ENCODE measurements at places on chromosomes 7 and 10.

GRCh38 chr10:33087922-33088321, 129.9 kb upstream of the ITGB1 start:
- DNase-seq, result no peak

- no peak for DNase-seq
Observed at GRCh38 chr7:20153999-20154398, 63.2 kb downstream of the MACC1 start.

DNA sequence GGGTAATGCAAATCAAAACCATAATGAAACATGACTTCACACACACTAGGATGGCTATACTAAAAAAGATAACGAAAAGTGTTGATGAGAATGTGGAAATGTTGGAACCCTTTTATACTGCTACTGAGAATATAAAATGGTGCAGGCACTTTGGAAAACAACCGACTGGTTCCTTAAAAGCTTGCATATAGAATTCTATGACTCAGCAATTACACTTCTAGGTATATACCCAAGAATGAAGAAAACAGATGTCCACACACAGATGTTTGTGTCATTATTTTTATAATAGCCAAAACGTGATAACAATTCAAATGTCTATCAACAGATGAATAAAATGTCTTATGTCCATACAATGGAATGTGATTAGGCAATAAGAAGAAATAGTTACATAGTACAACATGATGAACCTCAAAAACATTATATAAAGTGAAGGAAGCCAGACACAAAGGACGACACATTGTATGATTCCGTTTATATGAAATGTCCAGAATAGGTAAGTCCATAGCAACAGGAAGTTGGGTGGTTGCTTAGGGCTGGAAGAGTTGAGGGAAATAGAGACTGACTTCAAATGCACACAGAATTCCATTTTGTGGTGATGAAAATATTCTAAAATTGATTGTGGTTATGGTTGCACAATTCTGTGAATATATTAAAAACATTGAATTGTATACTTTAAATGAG, 148.3 kb upstream of the PHYHIPL start:
- DNase-seq, result no peak

GRCh38 chr7:22727714-22728035, 675 bp downstream of the IL6 start:
- no peak for DNase-seq

- no peak for DNase-seq
Observed at GRCh38 chr10:91597197-91597881, 35.5 kb downstream of the PPP1R3C start.

DNA sequence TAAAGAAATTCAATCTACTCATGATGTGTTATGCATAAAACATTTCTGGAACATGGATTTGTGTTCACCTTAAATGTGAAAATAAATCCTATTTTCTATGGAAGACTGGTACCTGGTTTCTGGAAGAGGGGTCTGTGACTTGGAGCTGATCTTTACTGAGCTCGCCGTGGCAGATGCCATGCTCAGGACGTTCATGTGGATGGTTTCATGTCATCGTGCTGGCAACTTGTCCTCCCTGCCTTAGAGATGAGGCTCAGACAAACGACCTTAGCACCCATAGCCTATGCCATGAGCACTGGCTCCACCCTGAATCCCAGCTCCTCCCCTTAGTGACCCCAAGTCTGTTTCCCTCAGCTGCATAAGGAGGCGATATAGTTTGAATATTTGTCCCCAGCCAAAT, 7.3 kb downstream of the PPIF start:
- DNase-seq, result no peak

GRCh38 chr10:102770792-102771191, 27.0 kb downstream of the WBP1L start:
- no peak for DNase-seq

DNA sequence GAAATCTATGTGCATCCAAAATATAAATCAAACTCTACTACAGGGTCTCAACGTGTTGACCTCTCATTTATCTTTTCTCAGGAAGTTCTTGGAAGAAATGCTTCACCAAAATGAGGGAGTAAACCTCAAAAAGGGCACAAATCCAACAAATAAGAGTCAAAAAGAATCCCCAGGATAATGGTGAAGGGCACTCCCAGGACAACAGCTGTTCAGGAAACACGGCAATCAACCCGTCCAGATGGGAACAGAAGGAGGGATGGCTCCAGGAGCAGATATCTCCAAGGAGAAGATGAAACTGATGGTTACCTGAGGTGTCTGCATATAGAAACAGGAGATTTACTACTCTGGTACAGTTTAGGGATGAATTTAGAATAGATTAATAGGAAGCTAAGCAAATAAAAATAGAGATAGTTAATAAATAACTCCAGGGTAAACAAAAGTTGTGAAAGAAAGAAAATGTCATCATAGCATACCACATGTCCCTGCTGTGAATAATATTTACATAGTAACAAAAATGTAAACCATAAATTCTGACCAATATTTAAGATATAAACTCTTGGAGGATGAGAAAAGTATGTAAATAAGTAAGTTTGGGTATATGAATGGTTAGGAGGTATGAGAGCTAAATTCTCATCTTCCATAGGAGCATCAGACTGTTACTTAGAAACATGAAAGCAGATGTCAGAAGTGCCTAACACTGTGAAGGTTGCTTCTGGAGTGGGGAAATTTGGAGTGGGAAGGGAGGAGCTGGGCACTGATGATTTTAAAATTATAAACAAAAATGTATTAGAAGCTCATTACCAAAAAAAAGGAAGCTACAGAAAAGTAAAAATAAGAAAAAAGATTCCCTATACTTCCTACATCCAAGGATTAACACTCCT, 237.5 kb upstream of the HPS1 start:
- no peak for DNase-seq

DNA sequence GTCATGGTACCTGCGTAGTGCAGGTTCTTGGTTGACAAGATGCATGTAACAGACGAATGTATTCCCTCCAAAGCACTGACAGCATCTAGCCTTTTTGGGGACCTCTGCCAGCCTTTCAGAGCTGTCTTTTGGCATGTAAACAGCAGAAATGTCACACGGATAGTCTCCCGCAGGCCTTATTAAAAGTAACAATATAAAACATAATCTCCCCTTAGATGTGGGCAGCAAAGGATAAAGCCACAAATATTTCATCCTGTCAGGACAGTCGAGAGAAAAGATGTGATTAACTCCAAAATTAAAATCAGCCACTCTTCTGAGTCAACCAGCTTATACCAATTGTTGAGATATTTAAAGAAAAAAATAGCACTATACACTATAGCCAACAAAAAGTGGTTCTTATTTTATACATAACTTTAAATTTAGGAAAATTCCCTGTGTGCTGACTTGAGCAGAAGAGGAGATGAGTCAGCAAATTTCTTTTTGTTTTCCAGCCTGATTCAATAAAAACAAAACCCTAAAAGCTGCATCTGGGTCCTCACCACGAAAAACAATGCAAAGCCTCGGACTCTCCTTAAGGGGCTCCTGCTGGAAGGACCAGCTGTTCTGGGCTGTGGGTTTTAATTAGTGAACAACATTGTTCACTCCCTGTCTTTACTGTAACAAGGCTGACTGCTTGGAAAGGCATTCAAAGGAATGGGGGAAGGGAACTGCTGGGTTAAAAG, 240.2 kb downstream of the ADAM12 start:
- no peak for DNase-seq

DNA sequence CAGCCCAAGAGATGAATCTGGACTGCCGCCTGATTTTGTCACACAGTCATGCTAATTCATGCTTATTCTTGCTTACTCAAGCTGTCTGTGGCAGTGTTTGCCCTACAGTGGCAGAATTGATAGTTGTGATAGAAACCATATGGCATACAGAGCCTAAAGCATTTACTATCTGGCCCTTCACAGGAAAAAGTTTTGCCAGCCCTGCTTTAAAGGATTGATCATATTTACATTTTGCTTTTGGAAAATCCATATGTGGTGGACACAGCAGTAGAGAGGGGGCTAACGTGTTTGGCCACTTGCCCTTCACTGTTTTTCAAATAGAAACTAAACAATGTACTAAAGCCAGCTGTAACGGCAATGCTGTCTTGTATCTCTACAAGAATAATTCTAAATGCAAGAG, 974.0 kb upstream of the GHITM start:
- DNase-seq, result no peak

GRCh38 chr10:78703593-78703992, 365.2 kb upstream of the ZMIZ1 start:
- no peak for DNase-seq

- no peak for DNase-seq
Observed at GRCh38 chr7:135728136-135728669, at the start of gene SLC13A4. Gene SLC13A4 (minus strand): TSS chr7:135728186. CDS start chr7:135727496, 690 bp downstream.

DNA sequence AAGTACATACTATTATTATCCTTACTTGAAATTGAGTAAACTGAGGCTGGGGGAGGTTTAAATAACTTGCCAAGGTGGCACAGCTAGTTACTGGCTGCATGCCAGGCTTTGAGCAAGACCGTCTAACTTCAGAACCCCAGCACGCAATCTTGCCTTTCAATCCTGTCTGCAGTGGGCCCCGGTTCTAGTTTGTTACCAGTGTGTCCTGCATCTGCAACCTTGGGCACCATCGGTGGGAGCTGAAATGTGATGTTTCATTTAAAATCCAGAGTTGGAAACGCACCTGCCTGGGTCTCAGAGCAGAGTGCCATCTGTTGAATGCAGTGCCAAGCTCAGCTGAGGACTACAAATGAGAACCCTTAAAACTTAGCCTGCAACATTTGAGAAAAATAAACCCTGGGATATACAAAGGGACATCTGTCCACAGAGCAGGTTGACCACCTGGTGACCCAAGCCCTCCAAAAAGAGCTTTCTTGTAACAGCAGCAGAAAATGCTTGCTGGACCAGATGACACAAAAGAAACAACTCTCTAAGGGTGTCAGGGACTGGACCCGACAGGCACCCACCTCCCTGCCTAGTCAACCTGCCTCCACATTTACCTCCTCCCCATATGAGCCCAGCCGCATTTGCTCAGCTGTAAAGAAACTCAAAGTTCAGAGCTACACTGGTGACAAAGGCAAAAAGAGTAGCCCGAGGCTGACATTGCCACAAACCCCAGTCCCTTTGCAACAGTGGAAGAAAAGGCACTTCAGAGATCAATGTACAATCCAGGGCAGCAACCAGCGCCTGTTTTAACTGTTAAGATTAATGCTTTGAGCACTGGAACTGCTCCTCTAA, 1.7 kb downstream of the SH3PXD2A start:
- no peak for DNase-seq

GRCh38 chr7:17120756-17121155, 177.7 kb upstream of the AHR start:
- no peak for DNase-seq

GRCh38 chr7:151206914-151207313, 3.4 kb downstream of the H2BK1 start:
- DNase-seq, result no peak

- no peak for DNase-seq
Observed at GRCh38 chr7:50849991-50850390, 67.3 kb upstream of the GRB10 start.

DNA sequence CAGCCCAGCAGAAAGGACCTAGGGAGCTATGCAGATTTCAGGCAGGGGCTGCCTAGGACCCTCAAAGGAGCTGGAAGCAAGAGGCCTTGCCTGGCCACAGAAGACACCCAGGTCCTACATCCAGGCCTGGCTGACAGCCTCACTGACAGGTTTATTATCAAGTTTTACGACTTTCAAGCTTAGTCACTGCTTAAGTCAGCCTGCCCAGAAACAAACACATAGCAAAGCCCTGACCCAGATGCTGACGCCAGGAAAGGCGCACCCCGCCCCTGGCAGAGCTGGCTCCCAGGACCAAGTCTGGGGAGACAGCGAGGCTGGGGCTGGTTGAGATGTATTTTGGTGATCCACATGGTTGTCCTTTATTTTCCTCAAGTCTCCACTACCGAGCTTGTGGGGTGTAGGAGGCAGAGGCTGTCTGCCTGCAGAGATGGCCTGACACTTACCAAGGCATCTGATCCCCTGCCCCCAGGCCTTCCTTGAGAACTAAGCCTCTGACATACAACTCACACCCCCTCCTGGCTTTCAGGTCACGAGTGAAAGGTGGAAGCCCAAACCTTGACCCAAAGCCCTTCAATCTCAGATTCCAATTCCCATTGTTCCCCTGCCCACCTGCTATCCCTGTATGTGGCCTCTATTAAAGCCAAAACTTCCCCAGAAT, 80.7 kb upstream of the EMX2 start:
- DNase-seq, result no peak

- no peak for DNase-seq
Observed at GRCh38 chr7:83640731-83641537, 8.0 kb downstream of the SEMA3E start.

- DNase-seq, result no peak
Observed at GRCh38 chr7:116310141-116310540, 99.8 kb downstream of the TES start.

DNA sequence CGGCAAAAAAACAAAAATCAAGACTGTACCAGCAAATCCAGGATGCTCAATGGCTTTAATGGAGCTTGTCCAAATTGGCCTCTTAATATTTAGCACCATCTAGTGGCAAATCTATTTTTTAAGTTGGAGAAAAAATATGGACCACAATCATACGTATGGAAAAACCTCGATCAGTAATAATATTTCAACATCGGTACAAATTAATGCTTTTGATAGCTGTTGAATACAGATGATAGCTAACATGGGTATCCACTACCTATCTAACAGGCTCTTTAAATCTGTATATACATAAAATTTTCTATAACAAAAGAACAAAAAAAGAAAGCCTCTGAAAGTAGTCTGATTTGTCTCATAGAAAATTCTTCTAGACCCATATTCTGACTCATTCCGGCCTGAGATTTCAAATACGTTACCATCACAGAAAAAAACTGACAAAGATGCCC, 29.2 kb downstream of the COA1 start:
- peak; percentile 64 for DNase-seq

- DNase-seq, result no peak
Observed at GRCh38 chr10:79393924-79394610, 46.8 kb downstream of the PPIF start.

DNA sequence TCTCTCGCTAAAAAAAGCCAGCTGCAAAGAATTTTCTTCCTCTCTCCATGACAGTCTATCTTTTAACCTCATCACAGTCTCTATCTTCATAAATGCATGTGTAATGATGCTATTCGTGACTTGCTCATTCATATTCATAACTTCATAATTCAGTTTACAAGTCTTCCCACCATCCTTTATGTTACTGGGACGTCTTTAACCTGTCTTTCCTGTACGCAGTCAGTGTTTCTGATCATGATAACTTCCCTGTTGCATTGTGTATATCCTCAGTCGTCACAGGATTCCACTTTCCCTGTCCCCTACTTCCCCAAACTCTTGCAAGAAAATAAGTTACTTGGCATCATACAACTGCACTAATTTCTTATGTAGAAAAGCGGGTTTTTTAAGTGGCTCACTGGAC, 165.6 kb upstream of the ASAH2 start:
- DNase-seq, result no peak

GRCh38 chr7:40583667-40584444, 449.1 kb downstream of the SUGCT start:
- no peak for DNase-seq

- no peak for DNase-seq
Observed at GRCh38 chr10:17010363-17011145, 119.1 kb downstream of the CUBN start.

Measured in AML-193 (cell line).